NCI-H69 (cell line): ENCODE measurements at places on chromosomes 11 and 22.

DNA sequence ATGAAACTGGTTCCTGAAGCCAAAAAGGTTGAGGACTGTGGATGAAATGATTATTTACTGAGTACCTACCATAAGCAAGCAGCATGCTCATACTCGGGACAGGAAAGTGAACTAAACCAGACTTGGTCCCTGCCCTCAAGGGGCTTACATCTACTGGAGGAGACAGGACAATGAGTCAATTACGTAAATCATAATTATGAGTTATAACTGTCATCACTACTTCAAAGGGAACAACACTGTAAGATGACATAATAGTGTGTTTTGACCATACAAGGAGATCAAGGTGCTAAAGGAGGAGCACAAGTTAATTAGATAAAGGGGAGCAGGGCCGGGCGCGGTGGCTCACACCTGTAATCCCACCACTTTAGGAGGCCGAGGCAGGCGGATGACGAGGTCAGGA is 2.5 kb downstream of the FAM227A start:
- DNase-seq, result no peak

DNA sequence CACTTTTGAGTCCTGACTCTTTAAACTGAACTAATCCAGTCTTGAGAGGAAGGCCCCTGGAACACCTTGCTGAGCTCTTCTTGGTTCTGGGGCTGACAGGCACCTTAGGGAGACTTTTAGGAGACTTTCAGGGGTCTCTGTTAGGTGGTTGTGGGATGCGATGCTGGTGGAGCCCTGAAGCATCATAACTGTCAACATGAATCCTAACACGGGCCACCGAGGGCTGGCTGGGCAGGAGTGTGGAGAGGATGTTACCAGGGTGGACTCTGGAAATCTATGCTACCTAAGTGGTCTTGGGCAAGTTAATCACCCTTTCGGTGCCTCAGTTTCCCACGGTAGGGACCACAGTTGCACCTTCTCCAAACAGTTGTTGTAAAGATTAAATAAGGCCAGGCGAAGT is 106.5 kb downstream of the ST3GAL4 start:
- no peak for DNase-seq

GRCh38 chr11:5369789-5370188 is 13.8 kb upstream of the OR51M1 start:
- peak; percentile 15 for DNase-seq

DNA sequence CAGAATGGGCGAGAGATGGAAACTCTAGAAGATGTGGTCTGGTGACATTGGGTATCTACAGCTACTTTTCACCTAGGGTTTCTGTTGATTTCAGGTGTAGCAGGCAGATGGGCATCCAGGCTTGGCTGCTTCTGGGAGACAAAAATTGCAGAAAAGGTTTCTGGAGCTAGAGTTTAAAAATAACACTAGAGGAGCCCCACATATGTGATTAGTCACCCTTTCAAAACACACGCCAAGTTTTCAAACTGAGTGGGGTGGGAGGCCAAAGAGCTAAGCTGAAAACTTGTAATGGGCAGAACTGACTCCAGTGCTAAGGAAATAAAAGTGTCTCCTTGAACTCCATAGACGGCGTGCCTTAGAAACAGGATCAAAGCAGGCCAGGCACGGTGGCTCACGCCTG is 80.8 kb downstream of the GRK3 start:
- no peak for DNase-seq

GRCh38 chr22:31448382-31448781 is 41.3 kb downstream of the EIF4ENIF1 start:
- DNase-seq, result no peak

DNA sequence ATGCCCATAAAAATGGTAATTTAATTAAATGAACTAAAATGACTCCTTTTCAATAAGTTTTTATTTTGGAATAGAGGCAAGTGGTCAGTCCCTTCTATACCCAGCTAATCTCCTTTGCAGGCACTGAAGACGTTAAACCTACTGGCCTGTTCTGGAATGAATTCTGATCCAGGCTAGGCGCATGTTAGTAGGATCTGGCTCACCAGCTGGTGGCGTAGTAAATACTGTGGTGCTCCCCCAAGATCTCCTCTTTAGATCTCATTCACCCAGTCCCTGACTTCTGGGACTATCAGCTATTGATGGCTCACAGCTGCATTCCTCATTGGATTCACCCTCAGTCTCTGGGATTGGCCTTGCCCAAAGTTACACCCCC is 173.7 kb upstream of the DDI1 start:
- no peak for DNase-seq

GRCh38 chr22:44573451-44573850 is 75.4 kb upstream of the RTL6 start:
- DNase-seq, result no peak

- peak; percentile 74 for DNase-seq
These were observed 49.3 kb downstream of the AHNAK start for GRCh38 chr11:62497132-62497801.
